Muscle of leg (tissue), 16 donors: ENCODE measurements at places on chromosomes 7 and 10. TPM values are rescaled to one million over a fixed set of nuclear protein-coding genes. Genes with fewer than 3 reads are reported as not detected.

DNA sequence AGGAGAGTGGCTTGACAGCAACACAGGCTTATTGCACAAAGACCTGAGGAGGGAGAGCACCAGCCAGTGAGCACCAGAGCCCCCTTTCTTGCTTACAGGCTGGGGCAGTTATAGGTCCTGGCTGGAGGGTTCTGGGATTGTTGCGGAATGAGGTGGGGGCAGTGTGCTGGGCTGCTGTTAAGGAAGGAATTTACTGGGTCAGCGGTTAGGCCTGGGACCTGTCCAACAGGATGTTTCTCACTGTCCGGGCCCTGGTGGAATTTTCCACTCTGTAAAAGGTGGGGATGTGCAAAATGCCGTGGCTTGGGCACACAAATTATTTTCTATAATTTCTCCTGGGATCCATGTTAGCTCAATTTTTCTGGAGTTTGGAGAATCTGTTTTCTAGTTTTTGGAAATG, 757.3 kb downstream of the TYW1 start:
- H3K36me3 ChIP-seq, result no peaks in the 10 kb centered on the region
- DNase-seq, result peak; percentile 47
- no peak overlapping the region for H3K4me3 ChIP-seq
- H3K27ac ChIP-seq, result no peak overlapping the region
- no peaks in the 10 kb centered on the region for H3K4me1 ChIP-seq

GRCh38 chr7:43565786-43566185, 17.1 kb upstream of the STK17A start:
- no peaks in the 10 kb centered on the region for H3K36me3 ChIP-seq
- H3K27me3 ChIP-seq, result no peaks in the 10 kb centered on the region
- H3K27ac ChIP-seq, result no peak overlapping the region
- no peak overlapping the region for H3K4me3 ChIP-seq

- H3K27me3 ChIP-seq, result no peaks in the 10 kb centered on the region
- no peak for DNase-seq
- H3K36me3 ChIP-seq, result no peaks in the 10 kb centered on the region
- H3K4me1 ChIP-seq, result no peaks in the 10 kb centered on the region
Observed at GRCh38 chr10:61040399-61041016, 96.5 kb upstream of the RHOBTB1 start.

- no peaks in the 10 kb centered on the region for H3K4me1 ChIP-seq
- H3K27me3 ChIP-seq, result no peaks in the 10 kb centered on the region
- no peak overlapping the region for H3K27ac ChIP-seq
- no peaks in the 10 kb centered on the region for H3K36me3 ChIP-seq
- DNase-seq, result no peak
- H3K4me3 ChIP-seq, result no peak overlapping the region
Observed at GRCh38 chr10:118775478-118775877, 20.7 kb upstream of the CACUL1 start.

DNA sequence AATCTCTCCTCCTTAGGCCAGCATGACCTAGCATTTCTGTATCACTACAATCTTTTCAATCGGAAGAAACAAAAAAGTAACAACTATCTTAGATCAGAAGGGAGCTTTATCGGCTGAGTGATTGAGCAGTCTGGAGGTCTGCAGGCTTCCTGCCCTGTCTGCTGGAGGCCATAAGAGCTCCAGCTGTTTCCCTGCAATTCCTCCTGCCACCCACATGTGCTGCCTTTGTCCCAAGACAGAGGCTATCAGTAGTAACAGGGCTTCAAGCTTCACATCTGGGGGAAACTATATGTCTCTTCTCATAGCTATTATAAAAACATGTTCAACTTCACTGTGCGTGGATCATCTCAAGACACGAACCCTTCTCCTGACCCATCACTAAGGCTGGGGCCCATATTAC, 70.1 kb upstream of the VWC2 start:
- H3K27me3 ChIP-seq, result no peaks in the 10 kb centered on the region
- H3K4me1 ChIP-seq, result no peaks in the 10 kb centered on the region
- no peaks in the 10 kb centered on the region for H3K36me3 ChIP-seq
- H3K27ac ChIP-seq, result no peak overlapping the region
- H3K4me3 ChIP-seq, result no peak overlapping the region

The OIT3 gene
- 7.9 TPM for total RNA-seq

The NRBF2 gene
- 16.9 TPM for total RNA-seq

The NUPR2 gene
- 0.18 TPM for total RNA-seq

- no peaks in the 10 kb centered on the region for H3K4me1 ChIP-seq
- H3K27me3 ChIP-seq, result no peaks in the 10 kb centered on the region
- no peak overlapping the region for H3K4me3 ChIP-seq
- H3K27ac ChIP-seq, result no peak overlapping the region
Observed at GRCh38 chr7:107332488-107333269, 137.2 kb upstream of the GPR22 start.

DNA sequence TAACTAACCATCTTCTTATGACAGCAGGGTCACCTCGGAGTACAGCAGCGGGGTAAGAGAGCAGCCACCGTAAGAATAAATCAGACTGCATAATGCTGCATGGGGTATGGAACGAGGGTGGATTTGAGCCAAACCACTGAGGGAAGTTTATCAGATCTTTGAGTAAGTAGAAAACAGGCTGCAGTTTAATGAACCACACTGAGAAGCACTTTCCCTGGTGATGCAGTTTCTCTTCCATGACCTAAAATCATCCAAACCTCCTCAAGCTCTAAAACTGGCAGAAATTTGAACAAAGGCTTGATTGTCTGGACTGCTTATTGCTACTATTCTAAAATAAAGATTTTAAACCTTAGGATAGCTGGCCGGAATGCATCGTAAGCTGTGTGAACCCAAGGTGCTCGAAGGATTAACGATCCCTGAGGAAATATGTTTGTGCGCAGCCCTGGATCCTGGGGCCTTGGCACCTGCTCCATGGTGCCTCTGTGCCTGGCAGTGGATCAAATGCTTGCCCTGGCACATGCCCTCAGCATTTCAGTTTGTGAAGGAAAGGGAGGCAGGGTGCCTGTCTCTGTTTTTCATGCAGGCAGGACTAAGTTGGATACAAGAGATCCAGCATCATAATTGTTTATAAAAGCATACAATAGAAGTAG, 322.7 kb downstream of the LHFPL3 start:
- H3K4me1 ChIP-seq, result no peaks in the 10 kb centered on the region
- H3K27ac ChIP-seq, result no peak overlapping the region
- DNase-seq, result no peak
- H3K36me3 ChIP-seq, result no peaks in the 10 kb centered on the region
- H3K4me3 ChIP-seq, result no peak overlapping the region
- H3K27me3 ChIP-seq, result no peaks in the 10 kb centered on the region

DNA sequence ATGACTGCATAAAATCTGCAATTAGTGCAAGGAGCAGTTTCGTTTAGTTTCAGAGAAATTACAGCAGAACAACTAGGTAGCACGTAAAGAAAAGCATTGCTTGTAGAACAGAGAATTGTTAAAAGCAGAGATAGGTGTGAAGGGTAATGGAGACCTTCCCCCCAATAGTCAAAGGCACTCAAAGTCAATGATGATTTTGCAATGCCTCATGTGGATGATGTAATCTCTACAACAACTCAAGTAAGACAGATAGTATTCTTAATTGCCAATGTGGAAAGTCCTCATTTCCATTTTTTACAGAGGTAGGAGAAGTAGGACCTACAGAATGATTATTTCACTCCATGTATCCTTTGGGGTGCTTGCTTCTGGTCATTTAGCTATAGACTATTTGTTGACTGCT, 94.3 kb upstream of the GNAI1 start:
- H3K4me3 ChIP-seq, result no peak overlapping the region
- H3K36me3 ChIP-seq, result no peaks in the 10 kb centered on the region
- DNase-seq, result no peak
- no peak overlapping the region for H3K27ac ChIP-seq

- no peak overlapping the region for H3K27ac ChIP-seq
- H3K4me3 ChIP-seq, result no peak overlapping the region
- H3K4me1 ChIP-seq, result peaks cover 34% of the 10 kb centered on the region
- DNase-seq, result no peak
- no peaks in the 10 kb centered on the region for H3K27me3 ChIP-seq
- H3K36me3 ChIP-seq, result peaks cover 9% of the 10 kb centered on the region
Observed at GRCh38 chr10:97711640-97712572, 1.6 kb upstream of the MARVELD1 start.

GRCh38 chr7:33707427-33707826, 197.9 kb upstream of the BMPER start:
- H3K4me1 ChIP-seq, result peaks cover 14% of the 10 kb centered on the region
- H3K4me3 ChIP-seq, result no peak overlapping the region
- H3K36me3 ChIP-seq, result no peaks in the 10 kb centered on the region
- no peaks in the 10 kb centered on the region for H3K27me3 ChIP-seq

The SEC61A2 gene
- 5.1 TPM for total RNA-seq

- H3K27ac ChIP-seq, result no peak overlapping the region
- no peaks in the 10 kb centered on the region for H3K27me3 ChIP-seq
- H3K4me3 ChIP-seq, result no peak overlapping the region
- DNase-seq, result no peak
Observed at GRCh38 chr10:90224791-90225566, 523.6 kb downstream of the KIF20B start.

- no peak for DNase-seq
- no peaks in the 10 kb centered on the region for H3K4me1 ChIP-seq
- no peaks in the 10 kb centered on the region for H3K27me3 ChIP-seq
- no peaks in the 10 kb centered on the region for H3K36me3 ChIP-seq
- H3K27ac ChIP-seq, result no peak overlapping the region
Observed at GRCh38 chr7:14896461-14896860, 6.1 kb downstream of the DGKB start.

DNA sequence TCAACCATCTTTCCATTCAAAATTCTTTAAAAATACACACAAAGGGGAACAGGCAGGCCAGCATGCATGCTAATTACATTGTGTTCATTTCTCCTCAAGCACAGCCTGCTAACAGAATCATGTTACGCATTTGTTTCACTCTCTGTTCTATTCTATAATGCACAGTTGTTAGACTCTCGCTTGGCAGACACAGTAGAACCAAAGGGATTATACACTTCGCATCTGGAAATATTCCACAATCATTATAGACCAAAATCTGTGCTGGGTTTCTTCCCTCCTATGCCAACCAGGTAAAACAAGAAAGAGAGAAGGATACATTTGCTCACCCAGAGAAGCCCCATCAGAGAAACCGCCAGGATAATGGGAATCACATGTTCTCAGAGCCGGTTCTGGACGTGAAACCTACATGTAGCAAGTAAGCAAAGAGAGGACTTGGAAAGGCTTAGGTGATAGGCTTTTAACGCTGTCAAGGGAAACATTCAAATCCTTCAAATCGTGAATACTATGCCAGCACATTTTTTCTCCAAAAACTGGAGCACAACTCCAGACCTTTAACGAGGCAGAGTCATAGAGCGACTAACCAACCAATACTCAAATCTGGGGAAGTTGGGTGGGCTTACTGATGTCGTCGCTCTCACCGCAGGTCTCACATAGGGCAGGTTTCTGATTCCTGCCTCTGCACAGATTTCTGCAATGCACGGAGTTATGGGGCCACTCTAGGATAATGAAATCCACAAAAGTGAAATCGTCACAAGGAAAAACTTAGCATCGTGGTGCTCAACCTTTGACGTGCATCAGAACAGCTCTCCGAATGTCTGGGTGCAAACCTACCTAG, 380.5 kb upstream of the AUTS2 start:
- H3K27ac ChIP-seq, result peak overlapping the region; percentile 45
- H3K4me3 ChIP-seq, result no peak overlapping the region
- no peaks in the 10 kb centered on the region for H3K36me3 ChIP-seq
- peaks cover 2% of the 10 kb centered on the region for H3K27me3 ChIP-seq
- H3K4me1 ChIP-seq, result peaks cover 12% of the 10 kb centered on the region

- H3K27me3 ChIP-seq, result peaks cover 44% of the 10 kb centered on the region
- no peak overlapping the region for H3K27ac ChIP-seq
- no peak overlapping the region for H3K4me3 ChIP-seq
Observed at GRCh38 chr10:110641256-110641655, 2.9 kb upstream of the RBM20 start.

DNA sequence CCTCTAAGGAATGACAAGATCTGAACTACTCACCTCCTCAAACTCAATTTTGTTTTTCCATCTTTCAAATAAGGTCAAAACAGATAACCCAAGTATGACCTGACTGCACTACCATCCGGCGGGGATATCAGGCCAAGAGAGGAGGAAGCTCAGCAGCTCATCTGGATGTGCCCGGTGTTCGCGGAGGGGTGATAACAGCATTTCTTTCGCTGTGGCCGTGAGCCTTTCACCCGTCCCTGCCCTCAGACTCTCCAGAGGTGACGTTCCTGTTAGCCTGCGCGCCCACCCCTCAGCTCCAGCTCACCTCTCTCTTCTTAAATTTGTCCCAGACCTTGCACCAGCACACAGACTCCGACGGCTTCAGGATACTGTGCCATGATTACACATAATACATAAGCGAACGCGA, 526 bp downstream of the ZNF248 start:
- peak overlapping the region; percentile 67 for H3K4me3 ChIP-seq
- peak overlapping the region; percentile 98 for H3K27ac ChIP-seq
- peaks cover 2% of the 10 kb centered on the region for H3K36me3 ChIP-seq
- peaks cover 10% of the 10 kb centered on the region for H3K4me1 ChIP-seq

The TAS2R5 gene
- 1.1 TPM for total RNA-seq

- no peaks in the 10 kb centered on the region for H3K4me1 ChIP-seq
- no peak overlapping the region for H3K4me3 ChIP-seq
- H3K27me3 ChIP-seq, result no peaks in the 10 kb centered on the region
- H3K36me3 ChIP-seq, result no peaks in the 10 kb centered on the region
- DNase-seq, result no peak
Observed at GRCh38 chr7:122597277-122597676, 101.6 kb downstream of the RNF133 start.

DNA sequence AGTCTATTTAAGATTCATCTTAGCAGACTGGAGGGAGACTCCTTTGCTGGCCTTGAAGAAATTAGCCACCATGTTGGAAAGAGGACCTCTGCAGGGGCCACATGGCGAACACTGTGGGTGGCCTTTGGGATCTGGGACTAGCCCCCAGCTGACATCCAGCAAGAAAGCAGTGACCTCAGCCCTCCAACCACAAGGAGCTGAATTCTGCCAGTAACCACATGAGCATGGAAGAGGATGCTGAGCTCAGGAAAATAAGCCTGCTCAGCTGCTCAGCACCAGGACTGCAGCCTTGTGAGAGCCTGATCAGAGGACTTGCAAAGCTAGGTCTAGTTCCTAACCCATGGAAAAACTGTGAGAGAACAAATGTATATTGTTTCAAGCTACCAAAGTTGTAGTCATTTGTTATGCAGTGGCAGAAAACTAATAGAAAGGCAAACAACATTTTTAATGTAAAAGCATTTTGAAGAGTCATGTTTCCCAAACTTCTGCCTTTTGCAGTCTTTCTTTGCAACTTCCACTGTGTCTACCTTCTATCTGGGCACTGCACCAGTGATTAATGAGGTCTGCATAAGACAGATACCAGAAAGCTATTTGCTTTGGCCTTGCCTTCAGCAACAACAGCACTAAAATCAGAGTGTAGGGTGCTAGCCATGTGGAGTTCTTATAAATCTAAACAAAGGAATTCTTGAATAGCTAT, 183.7 kb downstream of the FGFR2 start:
- no peaks in the 10 kb centered on the region for H3K36me3 ChIP-seq
- no peak overlapping the region for H3K4me3 ChIP-seq
- no peak overlapping the region for H3K27ac ChIP-seq
